HFFc6 (cell line): ENCODE measurements at places on chromosomes 16 and 17. TPM values are rescaled to one million over a fixed set of nuclear protein-coding genes. Genes with fewer than 3 reads are reported as not detected.

GRCh38 chr16:4377573-4378154 is 6.0 kb downstream of the VASN start:
- DNase-seq = no peak

DNA sequence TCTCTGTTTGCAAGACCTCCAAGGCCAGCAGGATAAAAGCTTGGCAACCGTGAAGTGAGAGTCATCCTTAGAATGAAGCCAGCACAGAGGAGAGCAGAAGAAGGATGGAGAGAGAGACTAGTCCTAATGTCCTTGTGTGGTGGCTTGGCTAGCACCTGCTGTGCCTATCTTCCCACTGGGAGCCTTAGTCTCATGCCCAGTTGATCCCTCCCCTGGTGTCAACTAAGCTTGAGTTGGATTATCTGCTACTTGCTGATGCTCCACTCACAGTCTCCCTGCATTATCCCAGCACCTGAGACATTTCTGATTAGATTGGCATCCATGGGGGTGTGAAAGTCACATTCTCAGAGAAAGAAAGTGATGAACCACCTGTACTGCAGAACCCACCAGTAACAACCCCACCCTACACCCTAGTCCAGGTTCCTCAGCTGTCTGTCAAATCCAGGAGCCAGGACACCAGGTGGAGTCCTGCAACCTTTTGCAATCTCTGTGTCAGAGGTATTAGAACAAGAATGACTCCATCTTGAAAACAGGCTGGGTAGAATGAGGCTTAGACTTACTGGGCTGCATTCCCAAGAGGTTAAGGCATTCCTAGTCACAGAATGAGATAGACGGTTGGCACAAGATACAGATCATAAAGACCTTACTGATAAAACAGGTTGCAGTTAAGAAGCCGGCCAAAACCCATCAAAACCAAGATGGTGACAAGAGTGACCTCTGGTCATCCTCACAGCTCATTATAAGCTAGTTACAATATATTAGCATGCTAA is 460.2 kb upstream of the C16orf82 start:
- no peak for DNase-seq

GRCh38 chr17:64080174-64080618 is 49.7 kb downstream of the ERN1 start:
- no peak for DNase-seq

DNA sequence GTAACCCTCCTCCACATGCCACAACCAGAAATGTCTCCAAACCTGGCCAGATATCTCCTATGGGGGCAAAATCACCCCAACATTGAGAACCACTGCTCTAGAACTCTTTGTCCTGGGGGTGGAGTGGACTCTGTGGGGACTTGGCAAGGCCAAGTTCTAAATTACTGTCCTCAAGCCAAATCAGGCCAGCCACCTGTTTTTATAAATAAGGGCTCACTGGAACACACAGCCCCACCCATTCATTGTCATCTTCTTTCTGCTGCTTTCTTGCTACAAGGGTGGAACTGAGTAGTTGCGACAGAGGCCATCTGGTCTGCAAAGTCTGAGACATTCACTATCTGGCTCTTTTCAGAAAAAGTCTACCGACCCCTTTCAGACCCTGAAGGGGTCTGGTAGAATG is 26.8 kb upstream of the TMEM220 start:
- DNase-seq = no peak

GRCh38 chr17:75633486-75634375 is 497 bp downstream of the SMIM5 start:
- peak; percentile 90 for DNase-seq

DNA sequence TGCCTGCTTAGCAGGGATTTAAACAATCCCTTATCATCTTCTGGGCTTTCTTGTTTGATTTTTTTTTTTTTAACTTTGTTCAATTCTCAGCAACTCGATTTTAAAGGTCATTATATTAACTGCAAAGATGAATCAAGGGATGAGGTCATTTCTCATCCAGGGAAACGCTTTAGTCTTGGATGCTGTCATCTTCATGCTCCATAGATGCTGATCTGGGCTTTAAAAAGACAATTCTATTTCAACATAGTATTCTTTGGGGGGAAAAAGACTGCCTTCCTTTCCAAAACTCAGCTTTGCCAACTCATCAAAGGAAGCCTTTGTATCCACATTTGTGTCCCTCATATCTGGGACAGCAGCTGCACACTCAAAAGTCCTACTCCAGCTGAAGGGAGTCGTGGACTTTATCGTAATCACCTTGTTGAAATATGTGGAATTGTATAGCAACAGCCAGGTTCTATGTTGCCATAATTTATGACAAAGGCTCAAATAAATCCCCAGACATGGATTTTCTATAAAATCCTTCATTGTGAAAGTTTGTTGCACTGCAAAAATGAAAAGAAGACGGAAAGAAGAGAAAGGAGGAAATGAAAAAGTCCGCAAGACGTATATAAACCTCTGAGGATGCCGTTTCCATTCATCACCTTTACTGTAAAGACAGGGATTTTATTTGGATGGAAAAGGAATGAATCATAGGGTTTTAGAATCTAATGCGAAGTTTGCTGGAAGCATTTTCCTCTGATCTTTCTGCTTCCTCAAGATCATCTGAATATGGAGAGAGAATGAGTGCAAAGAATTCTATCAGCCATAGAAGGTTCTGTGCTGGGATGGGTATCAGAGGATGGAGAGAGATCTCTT is 48.6 kb upstream of the XYLT1 start:
- DNase-seq = peak; percentile 57

- no peak for DNase-seq
These were observed 34.2 kb upstream of the NOS2 start for GRCh38 chr17:27834571-27834970.

DNA sequence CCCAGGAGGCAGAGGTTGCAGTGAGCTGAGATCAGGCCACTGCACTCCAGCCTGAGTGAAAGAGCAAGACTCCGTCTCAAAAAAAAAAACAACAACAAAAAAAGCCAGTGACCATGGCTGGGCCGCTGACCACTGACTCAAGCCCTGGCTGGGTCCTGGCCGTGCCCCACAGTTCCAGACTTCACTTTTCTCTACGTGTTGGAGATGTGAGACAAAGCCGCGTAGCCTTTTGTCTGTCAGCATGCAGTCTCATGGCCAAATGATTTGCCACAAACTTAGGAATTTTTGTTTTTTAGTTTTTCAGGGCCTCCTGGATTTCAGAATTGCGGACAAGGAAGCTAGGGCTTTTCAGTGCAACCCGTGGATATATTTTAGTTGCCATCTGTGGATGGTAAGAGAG is 89.3 kb upstream of the CIBAR2 start:
- no peak for DNase-seq

- no peak for DNase-seq
These were observed 928 bp downstream of the CASKIN2 start for GRCh38 chr17:75514299-75514918.

DNA sequence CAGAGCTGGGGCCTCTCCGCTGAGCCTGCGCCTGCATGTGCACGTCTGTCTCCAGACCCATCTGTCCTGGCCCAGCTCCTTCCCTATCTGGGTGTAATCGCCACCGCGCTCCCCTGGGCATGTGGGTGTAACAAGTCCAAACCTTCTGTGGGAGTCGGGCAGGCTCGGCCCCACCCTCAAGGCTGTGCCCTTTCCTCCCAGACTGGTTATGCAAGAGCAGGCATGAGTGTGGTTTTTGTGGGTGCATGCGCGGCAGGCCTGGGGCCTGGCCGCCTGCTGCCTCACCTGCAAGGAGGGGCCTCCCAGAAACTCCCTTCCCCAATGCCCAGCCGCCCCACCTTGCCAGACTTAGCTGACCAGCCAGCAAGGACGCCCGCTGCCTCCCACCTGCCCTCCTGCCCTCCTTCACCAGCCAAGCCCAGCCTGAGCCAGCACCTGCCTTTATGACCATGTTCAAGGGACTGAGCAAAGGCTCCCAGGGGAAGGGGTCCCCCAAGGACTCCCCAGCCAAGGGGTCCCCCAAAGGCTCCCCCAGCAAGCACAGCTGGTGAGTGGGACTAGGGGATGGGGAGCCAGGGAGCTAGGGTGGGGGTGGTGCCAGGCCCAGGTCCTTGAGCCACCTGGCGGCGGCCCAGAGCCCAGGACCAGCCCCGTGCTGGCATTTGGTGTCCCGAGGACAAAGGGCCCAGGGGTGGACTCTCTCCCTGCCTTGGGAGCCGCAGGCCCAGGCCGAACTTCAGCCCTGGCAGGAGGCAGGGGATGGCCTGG is at the start of gene EVPLL:
Gene EVPLL, plus strand, starts transcription at position 342 of the 768 bp plus-strand sequence. CDS start 3,160 bp downstream, outside the sequence.
- no peak for DNase-seq

DNA sequence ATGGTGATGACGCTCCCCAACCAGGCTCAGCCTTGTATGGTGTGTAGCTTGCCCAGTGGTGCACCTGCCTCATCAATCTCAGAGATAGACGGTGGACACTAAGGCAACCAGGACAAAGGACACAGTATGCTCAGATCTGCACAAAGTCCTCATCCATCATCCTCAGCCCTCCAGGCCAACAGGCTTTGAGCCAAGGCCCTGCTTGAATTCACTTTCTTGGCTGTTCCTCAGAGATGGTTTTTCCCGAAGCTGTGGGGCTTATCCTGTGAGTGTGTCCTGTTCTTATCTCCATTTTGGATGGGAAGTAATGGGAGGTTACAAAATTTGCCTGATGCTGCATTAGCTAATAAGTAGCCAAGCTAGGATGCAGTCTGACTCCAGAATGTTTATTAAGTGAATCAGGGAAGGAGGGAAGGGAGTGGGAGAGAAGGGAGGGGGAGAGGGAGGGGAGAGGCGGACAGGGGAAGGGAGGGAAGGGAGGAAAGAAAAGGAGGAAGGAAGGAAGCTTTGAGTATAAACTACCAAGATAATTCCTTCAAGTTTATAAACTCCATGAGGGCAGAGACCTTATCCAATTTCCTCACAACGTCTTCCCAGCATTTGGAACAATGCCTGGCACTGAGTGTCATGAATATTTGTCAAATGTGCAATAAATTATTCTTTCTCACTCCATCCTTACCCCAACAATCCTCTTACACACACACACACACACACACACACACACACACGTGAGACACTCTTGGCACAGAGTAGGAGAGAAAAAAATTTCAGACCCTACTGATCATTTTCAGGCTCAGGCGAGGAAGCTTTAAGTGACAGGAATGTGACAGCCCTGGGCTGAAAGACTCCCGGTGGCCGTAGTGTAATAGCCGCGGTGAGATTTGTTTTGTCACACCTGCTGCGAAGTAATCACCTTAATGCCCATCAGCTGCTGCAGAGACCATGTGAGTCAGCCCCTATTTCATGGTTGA is 84.3 kb downstream of the BMERB1 start:
- DNase-seq = peak; percentile 37

- no peak for DNase-seq
These were observed 431 bp downstream of the DYNC1LI2 start for GRCh38 chr16:66751053-66751302.

DNA sequence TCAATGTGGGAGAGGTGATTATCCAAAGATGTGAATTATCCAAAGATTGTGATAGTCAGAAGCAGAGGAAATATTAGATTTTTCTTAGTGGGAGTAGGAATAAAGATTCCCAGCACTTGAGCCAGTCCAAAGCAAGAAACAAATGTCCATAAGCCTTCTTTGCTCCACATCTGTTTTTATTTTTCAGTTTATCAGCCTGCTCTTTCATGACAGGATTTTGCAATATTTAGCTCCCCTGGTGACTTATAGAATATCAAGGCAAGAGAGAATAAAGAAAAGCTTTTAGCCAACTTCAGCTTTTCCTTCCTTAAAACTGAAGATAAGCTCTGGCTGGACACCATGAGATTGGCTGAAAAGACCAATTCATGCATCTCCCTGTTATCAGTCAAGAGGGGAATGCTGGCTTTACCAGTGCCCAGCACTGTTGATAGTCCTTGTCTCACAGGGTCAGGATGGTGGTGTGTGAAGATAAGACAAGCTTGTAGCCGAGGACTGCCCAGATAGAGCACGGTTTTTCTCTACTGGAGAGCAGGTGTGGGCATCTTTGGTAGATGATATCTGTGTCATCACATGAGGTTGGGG is 706.5 kb downstream of the KCNJ2 start:
- no peak for DNase-seq

GRCh38 chr17:8979715-8980114 is 14.2 kb upstream of the PIK3R5 start:
- DNase-seq = no peak

DNA sequence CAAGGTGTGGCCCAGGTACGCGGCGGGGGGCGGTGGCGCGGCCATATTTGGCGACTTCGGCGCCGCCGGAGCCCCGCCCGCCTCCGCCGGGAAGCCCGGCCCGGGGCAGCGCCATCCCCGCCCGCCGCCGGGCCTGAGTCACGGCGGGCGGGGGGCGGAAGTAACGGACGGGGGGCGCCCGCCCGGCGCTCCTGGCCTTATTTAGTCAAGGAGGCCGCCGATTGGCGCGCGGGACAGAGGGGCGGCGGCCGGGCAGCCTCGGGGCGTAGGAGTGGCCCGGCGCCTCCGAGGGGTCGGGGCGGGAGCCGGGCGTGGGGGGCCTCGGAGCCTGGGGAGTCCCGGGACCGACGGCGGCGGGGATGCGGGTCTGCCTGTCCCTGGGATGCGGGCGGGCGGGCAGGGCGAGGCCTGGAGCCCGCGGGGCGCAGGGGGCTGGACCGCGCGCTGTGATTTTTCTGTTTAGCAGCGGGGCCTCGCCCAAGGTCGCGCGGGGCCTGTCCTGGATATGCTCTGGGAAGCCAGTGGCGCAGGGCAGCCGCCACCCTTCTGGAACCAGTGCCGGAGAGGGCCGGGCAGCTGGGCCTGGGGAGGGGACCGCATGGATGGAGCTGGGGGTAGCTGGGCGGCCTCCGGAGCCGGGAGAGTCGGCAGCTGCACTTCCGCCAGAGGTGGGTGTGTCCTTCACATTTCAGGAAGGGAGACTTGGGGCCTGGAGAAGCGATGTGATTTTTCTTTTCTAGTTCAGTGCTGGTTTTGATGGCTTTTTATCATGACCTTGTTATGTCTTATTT is 2.3 kb upstream of the ACTG1 start:
- DNase-seq = peak; percentile 60

GRCh38 chr17:5913032-5913531 is 157.1 kb upstream of the WSCD1 start:
- DNase-seq = no peak

DNA sequence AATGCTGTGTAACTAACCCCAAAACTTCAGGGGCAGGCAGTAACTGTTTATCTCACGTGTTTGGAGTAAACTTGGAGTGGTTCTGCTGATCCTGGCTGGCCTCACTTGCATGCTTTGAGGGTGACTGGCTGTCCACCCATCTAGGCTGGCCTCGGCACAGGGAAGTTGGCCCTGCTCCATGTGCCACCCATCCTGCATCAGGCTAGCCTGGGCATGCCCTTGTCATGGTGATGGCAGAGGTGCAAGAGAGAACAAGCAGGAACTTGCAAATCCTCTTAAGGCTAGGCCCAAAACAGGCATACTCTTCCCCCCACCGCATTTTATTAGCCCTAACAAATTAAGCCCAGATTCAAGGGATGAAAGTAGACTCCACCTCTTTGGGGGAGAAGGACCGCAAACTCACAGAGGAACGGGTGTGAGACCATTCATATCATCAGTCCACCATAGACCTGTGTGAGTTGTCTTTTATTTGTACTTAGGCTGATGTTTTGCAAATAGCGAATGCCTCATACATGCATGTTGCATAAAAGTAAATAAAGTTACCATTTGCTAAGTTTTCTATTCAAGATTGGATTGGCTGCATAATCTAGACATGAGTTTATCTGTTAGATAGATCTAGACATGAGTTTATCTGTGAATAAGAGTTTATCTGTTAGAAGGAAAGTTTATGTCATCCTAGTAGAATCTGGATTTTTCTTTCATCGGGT is 221.0 kb downstream of the CCDC182 start:
- DNase-seq = peak; percentile 76

NPIPB8 gene
- total RNA-seq = not detected in 3 replicates

ACSM2A gene
- not detected in 3 replicates for total RNA-seq

ARSG gene
- 4.7 and 5.0 TPM in 2 replicates for total RNA-seq

C16orf87 gene
- 15.0 to 17.5 TPM (median 15.1 TPM) in 3 replicates for total RNA-seq

CCDC154 gene
- total RNA-seq = 0.20 to 0.31 TPM (median 0.21 TPM) in 3 replicates

GRAP gene
- total RNA-seq = 0.14 TPM in 1 of 2 replicates, not detected in the other

MT4 gene
- not detected in 3 replicates for total RNA-seq

ABCA10 gene
- total RNA-seq = 0.07 to 0.21 TPM in 2 of 3 replicates, not detected in the other

CDH11 gene
- 534 and 539 TPM in 2 replicates for total RNA-seq

KRT25 gene
- not detected in 2 replicates for total RNA-seq

ALOX15 gene
- not detected in 3 replicates for total RNA-seq
